Renal cortical epithelial cell (primary cell): ENCODE measurements at places on chromosomes 7 and 10. TPM values are rescaled to one million over a fixed set of nuclear protein-coding genes. Genes with fewer than 3 reads are reported as not detected.

DNA sequence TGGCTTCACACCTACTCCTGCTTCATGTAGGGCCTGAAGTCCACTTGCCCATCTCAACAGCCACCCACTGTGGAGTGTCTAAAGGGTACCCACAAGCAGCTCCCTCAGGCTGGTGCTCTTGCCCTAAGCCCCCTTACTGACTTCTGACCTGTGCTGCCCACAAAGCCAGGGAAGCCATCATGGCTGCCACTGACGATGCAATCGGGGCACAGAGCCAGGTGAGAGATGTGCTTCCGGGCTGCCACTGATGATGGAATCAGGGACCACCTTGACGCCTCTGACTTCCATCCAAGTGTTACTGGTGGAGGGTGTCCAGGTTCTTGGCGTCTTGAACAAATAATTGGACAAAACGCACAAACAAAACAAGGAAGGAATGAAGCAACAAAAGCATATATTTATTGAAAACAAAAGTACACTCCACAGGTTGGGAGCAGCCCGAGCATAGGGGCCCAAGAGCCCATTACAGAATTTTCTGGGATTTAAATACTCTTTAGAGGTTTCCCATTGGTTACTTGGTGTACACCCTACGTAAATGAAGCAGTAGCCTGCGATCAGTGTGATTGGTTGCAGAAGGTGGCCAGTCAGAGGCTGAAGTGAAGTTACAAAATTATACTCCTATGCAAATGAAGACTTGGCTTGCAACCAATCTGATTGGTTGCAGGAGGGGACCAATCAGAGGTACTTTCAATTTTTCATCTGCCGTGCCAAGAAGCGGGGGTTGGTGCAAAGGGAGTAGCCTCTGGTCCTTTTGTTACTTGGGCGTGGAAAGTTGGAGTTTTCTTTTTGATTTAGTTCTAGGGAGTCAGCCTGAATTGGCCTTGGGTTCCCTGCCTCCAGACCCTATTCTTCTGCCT is 4.5 kb downstream of the CPA2 start:
- DNase-seq = no peak

- no peak for DNase-seq
Observed at GRCh38 chr10:132429281-132430230, 32.6 kb downstream of the PWWP2B start.

- DNase-seq = no peak
Observed at GRCh38 chr10:28269842-28270456, 32.9 kb downstream of the MPP7 start.

GRCh38 chr7:157664871-157665633 is 328.2 kb downstream of the DNAJB6 start:
- DNase-seq = no peak

DNA sequence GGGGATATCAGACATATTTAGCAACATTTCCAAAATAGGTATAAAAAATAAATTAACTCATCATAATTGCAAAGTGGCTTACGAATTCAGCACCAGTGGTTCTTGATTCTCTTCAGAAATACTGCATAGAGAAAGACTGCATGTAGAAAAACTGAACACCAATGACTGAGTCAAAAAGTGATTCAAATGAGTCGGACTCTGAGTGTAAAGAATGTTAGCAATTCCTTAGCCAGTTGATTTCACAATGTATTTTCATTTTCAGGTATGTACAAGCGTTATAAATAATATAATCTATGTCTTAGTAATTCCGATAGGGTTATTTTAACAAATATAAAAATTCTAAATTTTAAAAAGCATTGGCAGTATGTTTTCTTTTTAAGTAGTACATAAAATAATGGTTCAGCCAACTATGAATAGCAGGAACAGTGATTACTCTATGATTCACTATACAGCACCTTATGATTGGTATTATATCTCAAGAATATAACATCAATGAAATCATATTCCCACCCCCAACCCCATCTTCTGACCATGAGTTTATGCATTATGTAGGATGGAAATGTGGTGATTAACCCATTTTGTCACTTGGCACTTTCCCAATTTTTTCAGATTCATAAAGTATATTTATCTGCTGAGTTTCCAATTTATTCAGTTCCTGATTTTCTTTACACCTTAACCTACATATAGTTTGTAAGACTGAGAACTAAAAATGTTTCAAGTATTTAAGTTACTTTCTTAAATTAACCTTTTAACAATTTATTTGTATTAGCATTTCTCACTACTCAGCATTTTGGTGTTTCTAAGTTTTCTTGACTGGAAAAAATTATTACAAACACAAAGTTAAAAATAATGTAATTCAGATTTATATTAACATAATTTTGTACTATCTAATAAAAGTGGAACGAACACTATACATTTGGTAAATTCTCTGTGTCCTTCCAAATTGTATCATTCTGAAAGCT is 33.9 kb downstream of the DNAJC1 start:
- DNase-seq = peak; percentile 37

DNA sequence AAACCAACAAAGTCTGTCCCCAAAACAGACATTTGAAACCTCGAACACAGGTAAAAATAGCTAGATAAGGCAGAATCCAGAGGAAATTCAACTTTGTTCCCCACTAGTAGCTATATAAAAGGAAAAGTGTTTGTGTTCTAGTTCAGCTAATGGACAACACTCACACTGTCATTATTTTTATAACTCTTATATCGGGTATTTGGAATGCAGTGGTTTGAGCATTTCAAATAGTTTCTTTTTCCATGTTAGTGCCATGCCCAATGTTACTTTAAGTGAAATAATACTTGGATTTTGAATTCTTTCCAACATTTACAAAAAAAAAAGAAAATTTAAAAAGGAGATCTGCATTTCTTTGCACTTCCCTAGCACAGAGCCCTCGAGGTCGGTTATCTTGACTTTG is 213.6 kb downstream of the DOCK4 start:
- peak; percentile 23 for DNase-seq

- DNase-seq = no peak
Observed at GRCh38 chr10:52635651-52636050, 136.9 kb downstream of the MBL2 start.

- no peak for DNase-seq
Observed at GRCh38 chr10:101777619-101778145, 1.8 kb upstream of the FGF8 start.

The MYL10 gene
- total RNA-seq = not detected in 2 replicates

The RNF133 gene
- total RNA-seq = 0.10 TPM in 1 of 2 replicates, not detected in the other

The CFAP46 gene
- 2.4 and 6.1 TPM in 2 replicates for total RNA-seq
